ENCODE measurements at places on chromosomes 11 and 22.
A peak's percentile ranks its signal among the peaks of the same experiment; 100 is the strongest.

DNA sequence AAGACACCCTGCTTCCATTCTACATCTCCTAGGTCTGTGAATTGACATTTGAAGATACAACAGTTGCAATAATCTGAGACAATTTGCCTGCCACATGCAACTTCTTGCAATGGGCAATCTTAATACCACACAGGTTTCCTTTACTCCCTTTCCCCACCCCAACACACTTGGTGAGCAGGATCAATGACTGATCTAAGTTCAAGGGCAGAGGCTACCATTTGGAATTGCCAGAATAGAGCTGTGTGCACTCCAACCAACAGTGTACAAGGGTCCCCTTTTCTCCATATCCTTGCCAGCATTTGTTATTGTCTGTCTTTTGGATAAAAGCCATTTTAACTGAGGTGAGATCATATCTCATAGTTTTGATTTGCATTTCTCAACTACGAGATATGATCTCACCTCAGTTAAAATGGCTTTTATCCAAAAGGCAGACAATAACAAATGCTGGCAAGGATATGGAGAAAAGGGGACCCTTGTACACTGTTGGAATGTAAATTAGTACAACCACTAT is 2.9 kb upstream of the NNMT start:
- DNase-seq, result no peak

GRCh38 chr11:108870373-108871020 is 205.6 kb downstream of the DDX10 start:
- DNase-seq, result peak; percentile 90

GRCh38 chr11:69443968-69444364 is 37.5 kb upstream of the LINC01488 start:
- peak; percentile 78 for DNase-seq

- DNase-seq, result no peak
These were observed 364.0 kb upstream of the FAT3 start for GRCh38 chr11:91860661-91861060.

DNA sequence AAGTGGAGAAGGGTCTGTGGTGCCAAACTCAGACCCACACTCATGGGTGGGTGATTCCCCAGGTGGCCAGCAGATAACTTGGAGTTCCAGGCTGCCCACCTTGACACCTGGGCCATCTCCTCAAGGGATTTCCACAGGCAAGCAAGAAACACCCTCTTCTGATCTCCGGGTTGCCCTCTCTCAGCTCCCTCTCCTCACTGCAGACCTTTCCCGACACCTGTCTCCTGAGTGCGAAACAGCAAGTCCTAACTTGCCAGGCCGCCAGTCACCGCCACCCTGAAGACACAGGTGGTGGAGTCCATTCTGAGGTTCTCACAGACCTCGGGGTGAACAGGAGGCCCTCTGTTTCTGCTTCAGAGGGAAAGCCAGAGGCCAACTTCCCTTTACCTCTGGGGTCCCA is 16.6 kb downstream of the GALNT18 start:
- DNase-seq, result no peak

DNA sequence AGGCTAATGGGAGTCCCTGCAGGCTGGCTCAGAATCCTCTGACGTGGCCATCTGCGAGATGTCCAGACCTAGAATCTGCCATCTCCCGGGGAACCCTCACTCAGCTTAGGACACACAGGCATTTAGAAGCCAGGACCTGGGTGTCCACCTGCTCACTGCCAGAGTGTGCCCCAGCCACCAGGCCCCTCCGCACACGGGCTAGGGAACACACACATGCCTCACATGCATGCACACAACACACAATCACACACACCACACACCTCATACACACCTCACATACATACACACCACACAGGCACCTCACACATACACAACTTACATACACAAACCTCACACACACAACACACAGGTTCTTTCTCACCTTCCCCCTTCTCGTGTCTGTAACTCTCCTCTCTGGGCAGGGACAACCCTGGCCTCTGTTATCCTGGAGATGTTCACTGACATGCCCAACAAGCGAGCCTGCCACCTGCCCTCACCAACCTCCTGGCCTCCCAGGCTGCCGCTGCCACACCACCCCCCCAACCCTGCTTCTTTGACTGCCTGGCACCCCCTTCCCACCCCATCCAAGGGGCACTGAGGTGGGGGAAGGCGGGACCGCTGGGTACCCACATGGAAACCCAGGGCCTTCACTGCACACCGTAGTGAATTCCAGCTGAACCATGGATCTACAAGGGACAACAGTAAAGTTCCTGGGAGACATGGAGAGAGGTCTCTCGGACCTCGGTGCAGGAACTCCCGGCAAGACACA is 38.1 kb downstream of the GNB1L start:
- no peak for DNase-seq

GRCh38 chr11:19929655-19930054 is 217.0 kb downstream of the NAV2 start:
- DNase-seq, result peak; percentile 73

DNA sequence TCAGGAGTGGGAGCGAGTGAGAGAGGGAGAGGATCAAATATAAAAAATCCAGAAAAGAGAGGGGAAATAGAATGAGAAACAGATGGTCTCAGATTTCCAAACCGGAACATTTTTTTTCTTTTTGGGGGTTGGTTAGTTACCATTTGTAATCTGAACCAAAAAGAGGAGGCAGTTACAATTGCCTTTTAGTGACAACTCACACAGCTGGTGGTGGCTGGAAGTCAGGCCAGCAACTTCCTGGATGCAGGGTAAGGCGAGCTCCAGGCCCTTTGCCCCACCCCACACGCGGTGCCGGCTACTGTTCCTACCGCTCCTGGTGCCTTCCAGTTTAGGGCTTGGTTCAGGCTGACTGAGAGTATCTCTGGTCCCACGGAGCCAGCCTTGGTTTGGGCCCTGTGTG is 21.0 kb upstream of the UBASH3B start:
- DNase-seq, result peak; percentile 64

- no peak for DNase-seq
These were observed 54.5 kb upstream of the HSPA8 start for GRCh38 chr11:123116486-123116885.

- DNase-seq, result peak; percentile 86
These were observed 82.3 kb upstream of the EED start for GRCh38 chr11:86162239-86162638.

DNA sequence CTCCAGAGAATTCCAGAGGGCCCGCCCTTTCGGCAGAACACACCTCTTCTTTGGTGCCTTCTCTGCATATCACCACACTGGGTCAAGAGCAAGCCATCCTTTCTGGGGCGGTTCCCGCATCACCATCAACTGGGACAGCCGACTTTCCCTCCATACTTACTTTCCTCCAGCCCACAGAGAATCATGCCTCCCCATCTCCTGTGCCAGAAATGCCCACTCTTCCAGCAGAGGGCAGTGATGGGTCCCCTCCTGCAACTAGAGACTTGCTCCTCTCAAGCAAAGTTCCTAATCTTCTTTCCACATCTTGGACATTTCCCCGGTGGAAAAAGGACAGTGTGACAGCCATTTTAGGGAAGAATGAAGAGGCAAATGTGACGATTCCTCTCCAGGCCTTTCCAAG is 157.7 kb downstream of the C11orf91 start:
- peak; percentile 59 for DNase-seq

- peak; percentile 46 for DNase-seq
These were observed at the start of gene KCNE3 for GRCh38 chr11:74466916-74467885. Gene KCNE3 (minus strand): TSS chr11:74467549. CDS start chr11:74457563, 9,986 bp downstream.

- peak; percentile 25 for DNase-seq
These were observed 19.2 kb upstream of the PGM2L1 start for GRCh38 chr11:74417379-74417804.

DNA sequence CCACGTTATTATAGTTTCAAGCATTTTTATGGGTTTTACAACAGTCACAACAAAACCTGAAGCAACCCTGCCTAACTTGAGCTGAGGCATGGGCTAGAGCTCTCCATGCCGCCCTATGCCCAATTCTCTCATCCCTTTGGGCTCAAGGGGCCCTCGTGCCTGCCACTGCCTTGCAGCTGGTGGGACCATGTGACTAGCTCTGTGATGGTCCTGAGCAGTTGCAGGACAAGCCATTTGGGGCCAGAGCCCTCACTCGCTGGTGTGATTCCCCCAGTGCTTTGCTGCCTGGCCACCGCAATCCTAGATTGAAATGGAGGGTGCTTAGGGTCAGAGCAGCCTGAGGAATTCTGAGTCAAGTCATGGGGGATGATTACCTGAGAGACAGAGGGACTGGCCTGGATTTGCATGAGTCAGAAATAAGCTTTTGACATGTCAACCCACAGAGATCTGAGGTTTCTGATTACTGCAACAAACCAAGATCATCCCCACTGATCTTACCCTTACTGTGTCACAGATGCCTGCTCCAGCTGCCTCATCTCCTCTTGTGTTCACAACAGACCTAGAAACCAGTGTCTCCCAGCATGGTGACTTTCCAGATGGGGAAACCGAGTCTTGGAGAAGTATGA is 323.7 kb downstream of the BRD1 start:
- no peak for DNase-seq

GRCh38 chr11:2818503-2818902 is 67.1 kb downstream of the CDKN1C start:
- no peak for DNase-seq

Data from fibroblast of skin of back (primary cell).